Vagina (tissue), 2 donors: ENCODE measurements at places on chromosomes 6 and 20.

DNA sequence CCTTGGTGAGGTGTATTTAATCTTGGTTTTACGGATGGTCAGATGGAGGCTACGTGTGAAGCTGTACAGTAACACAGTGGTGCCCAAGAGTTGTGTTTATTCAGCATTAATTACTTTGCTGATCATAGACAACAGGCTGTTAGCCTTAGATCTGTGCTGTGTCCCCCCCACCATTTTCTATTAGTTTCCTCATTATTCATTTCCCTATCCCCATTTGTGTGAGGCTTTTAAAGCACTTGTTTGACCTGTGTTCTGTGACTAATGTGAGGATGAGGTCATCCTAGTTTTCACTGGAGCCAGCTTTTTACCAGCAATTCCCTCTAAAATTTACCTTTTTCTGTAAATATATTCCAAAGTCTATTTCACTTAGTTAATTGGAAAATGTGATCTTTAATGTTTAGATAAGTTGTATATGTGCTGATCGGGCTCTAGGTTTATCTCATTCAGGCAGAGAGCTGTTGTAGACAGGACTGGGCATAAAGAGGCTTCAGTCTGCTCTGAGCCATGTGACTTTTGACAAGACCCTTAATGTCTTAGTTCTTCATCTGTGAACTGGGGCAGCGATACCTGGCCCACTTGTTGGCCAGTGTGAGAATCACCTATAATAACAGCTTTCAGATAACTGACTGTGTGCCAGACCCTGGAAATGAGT lies 8.4 kb downstream of the MAPRE1 start:
- H3K4me3 ChIP-seq, result no peak overlapping the region
- DNase-seq, result no peak
- H3K27me3 ChIP-seq, result no peaks in the 10 kb centered on the region

- no peak overlapping the region for H3K27ac ChIP-seq
- H3K27me3 ChIP-seq, result no peaks in the 10 kb centered on the region
- no peak for DNase-seq
- H3K4me1 ChIP-seq, result no peaks in the 10 kb centered on the region
- no peak overlapping the region for H3K4me3 ChIP-seq
- no peaks in the 10 kb centered on the region for H3K36me3 ChIP-seq
These were observed 59.9 kb upstream of the TINAG start for GRCh38 chr6:54248319-54248718.

DNA sequence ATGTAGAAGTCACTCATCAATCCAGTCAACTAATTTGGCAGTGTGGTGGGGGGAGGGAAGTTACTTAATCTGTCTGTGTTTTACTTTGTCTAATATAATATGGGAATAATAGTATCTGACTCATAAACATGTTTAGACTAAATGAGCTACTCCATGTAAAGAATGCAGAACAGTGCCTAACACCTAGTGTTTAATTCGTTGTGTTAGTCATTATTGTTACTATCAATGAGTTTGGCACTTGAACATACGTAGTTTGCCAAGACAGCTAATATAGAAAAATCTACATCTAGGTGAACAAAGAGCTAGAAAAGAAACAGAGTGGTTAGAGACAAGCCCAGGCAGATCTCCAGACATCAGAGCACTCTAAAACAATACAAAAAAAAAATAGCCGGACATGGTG lies 49.1 kb downstream of the IRAK1BP1 start:
- H3K4me3 ChIP-seq, result no peak overlapping the region
- H3K27me3 ChIP-seq, result no peaks in the 10 kb centered on the region
- DNase-seq, result no peak
- H3K4me1 ChIP-seq, result peaks cover 7% of the 10 kb centered on the region
- H3K27ac ChIP-seq, result no peak overlapping the region
- no peaks in the 10 kb centered on the region for H3K36me3 ChIP-seq

GRCh38 chr6:133474516-133474915 lies 233.4 kb downstream of the EYA4 start:
- no peaks in the 10 kb centered on the region for H3K27me3 ChIP-seq
- H3K27ac ChIP-seq, result no peak overlapping the region
- H3K4me1 ChIP-seq, result no peaks in the 10 kb centered on the region
- no peaks in the 10 kb centered on the region for H3K36me3 ChIP-seq
- no peak overlapping the region for H3K4me3 ChIP-seq

GRCh38 chr6:32439602-32440214 lies at the start of gene HLA-DRA:
Gene HLA-DRA (plus strand): TSS chr6:32439887. CDS start chr6:32439951, 64 bp downstream.
- peak within 1 kb of the TSS; percentile 29 for H3K4me3 ChIP-seq
- H3K27ac ChIP-seq, result peak within 1 kb of the TSS; percentile 43
- no peaks in the 10 kb centered on the region for H3K27me3 ChIP-seq

- H3K27me3 ChIP-seq, result no peaks in the 10 kb centered on the region
- no peaks in the 10 kb centered on the region for H3K36me3 ChIP-seq
- H3K4me1 ChIP-seq, result peaks cover 61% of the 10 kb centered on the region
- H3K4me3 ChIP-seq, result peak overlapping the region; percentile 55
These were observed 3.4 kb upstream of the TUBB2B start for GRCh38 chr6:3230900-3231246.

DNA sequence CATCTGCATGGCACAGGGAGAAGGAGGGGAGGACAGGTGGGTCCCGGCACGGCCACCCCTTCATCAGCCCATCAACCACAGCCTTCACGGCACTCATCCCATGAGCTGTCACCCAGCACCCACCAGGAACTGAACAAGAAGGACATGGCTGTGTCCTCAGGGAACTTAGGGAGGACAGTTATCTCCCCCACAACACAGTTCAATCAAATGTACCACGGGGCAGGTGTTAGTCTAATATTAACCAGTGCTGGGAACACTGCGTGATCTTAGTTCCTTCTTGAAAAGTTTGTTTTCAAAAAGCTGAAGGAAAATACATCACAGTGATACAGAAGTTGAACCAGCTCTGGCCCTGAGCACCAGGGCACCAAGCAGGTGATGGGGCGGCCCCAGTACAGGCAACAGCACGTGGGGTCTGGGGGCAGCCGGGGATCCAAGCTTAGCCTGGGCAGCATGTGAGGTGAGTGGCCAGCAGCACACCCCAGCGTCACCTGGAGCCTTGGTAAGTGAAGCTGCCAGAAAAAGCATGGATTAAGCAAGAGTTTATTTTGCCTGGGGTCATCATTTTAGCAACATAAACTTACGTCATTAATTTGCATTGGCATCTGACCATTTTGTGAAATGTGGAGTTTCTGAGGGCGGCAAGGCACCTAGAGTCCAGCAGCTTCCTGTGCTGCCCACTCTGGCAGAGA lies 35.5 kb upstream of the AFDN start:
- no peak overlapping the region for H3K27ac ChIP-seq
- DNase-seq, result no peak
- H3K36me3 ChIP-seq, result no peaks in the 10 kb centered on the region
- no peaks in the 10 kb centered on the region for H3K27me3 ChIP-seq
- peaks cover 3% of the 10 kb centered on the region for H3K4me1 ChIP-seq
- no peak overlapping the region for H3K4me3 ChIP-seq

DNA sequence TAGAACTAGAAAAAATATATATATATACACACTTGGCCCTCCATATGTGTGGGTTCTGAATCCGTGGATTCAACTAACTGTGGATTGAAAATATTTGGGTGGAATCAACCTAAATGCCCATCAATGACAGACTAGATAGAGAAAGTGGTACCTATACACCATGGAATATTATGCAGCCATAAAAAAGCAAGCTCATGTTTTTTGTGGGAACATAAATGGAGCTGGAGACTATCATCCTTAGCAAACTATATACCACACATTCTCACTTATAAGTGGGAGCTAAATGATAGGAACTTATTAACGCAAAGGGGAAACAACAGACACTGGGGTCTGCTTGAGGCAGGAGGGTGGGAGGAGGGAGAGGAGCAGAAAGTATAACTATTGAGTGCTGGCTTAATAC lies 28.0 kb downstream of the OR2A4 start:
- no peaks in the 10 kb centered on the region for H3K36me3 ChIP-seq
- H3K4me3 ChIP-seq, result no peak overlapping the region
- H3K27ac ChIP-seq, result no peak overlapping the region
- H3K27me3 ChIP-seq, result no peaks in the 10 kb centered on the region

DNA sequence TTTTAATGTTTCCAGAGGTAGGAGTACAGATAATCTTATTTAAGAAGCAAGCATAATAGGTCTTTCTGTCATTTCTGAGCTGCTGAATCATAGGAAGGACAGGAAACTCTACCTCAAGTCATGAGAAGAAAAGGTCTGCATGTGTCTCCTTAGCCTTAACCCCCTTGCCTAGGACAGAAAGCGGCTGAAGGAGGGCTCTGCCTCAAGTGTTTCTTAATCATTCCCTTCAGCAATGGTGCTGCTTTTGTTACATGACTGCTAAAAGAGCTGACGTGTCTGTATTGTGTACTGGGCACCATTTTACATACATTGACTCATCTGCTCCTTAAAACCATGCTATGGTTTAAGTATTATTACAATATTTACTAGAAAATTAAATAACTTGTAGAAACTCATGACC lies 564.0 kb upstream of the AGPAT4 start:
- no peak overlapping the region for H3K4me3 ChIP-seq
- no peak overlapping the region for H3K27ac ChIP-seq
- H3K4me1 ChIP-seq, result no peaks in the 10 kb centered on the region
- no peak for DNase-seq
- no peaks in the 10 kb centered on the region for H3K36me3 ChIP-seq

- no peak overlapping the region for H3K4me3 ChIP-seq
- H3K27ac ChIP-seq, result no peak overlapping the region
- DNase-seq, result no peak
- no peaks in the 10 kb centered on the region for H3K27me3 ChIP-seq
- H3K4me1 ChIP-seq, result peaks cover 16% of the 10 kb centered on the region
These were observed 9.1 kb downstream of the CEBPB start for GRCh38 chr20:50199703-50200102.

DNA sequence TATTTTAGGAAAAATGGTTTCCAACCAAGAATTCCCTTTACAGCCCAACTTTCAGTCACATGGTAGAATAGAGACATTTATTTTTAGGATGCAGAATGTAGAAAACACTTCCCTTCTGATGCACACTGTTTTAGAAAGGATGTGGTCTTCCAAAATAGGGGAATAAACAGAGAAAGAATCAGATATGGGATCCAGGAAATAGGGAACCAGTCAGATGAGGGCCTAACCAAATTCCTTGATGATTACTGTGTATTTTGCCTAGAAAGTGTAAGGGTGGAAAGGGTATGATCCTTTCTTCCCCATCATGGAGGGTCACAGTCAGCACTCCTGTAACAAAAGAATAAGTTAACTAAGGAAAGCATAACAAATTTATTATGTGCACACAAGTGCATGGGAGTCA lies 27.4 kb downstream of the SLX4IP start:
- no peak overlapping the region for H3K4me3 ChIP-seq
- no peaks in the 10 kb centered on the region for H3K36me3 ChIP-seq
- H3K27me3 ChIP-seq, result no peaks in the 10 kb centered on the region
- H3K4me1 ChIP-seq, result peaks cover 15% of the 10 kb centered on the region

DNA sequence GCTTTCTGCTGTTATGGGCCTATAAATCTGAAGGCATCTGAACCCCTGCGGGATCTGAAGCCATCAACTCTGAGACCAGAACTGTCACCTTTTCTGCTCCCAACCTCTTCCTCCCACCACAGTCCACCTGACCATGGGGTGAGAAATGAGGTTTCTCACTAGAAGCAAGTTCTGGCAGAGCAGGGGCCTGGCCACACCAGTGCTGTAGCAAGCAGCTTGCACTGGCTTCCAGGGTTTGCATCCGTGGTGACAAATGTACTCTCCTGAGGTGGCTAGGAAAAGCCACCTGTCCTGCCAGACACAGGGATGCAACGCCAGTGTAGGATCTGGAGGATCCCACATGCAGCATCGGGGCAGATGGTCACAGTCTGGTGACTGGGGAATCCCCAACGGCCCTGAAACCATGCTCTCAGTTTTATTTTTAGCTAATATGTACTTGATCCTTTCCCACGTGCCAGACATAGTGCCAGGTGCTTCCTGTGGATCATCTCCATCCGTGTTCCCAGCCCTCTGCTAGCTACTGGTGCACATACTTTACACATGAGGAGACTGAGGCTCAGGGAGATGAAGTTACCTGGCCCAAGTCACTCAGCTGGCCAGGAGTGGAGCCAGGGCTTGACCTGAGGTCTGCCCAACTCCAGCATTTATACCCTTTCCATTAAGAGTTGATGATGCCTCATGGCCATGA lies 122.1 kb upstream of the SPACA1 start:
- no peaks in the 10 kb centered on the region for H3K27me3 ChIP-seq
- no peaks in the 10 kb centered on the region for H3K36me3 ChIP-seq
- H3K4me3 ChIP-seq, result no peak overlapping the region
- no peak for DNase-seq

- no peaks in the 10 kb centered on the region for H3K27me3 ChIP-seq
- H3K4me1 ChIP-seq, result peaks cover 91% of the 10 kb centered on the region
- H3K27ac ChIP-seq, result no peak overlapping the region
These were observed 13.2 kb downstream of the QKI start for GRCh38 chr6:163427498-163428254.

- H3K4me1 ChIP-seq, result no peaks in the 10 kb centered on the region
- H3K36me3 ChIP-seq, result no peaks in the 10 kb centered on the region
- no peak overlapping the region for H3K4me3 ChIP-seq
- H3K27ac ChIP-seq, result no peak overlapping the region
- DNase-seq, result no peak
These were observed 592.3 kb downstream of the PKHD1 start for GRCh38 chr6:51495096-51495495.

GRCh38 chr6:125312478-125312877 lies 10.7 kb upstream of the HDDC2 start:
- H3K4me3 ChIP-seq, result no peak overlapping the region
- H3K36me3 ChIP-seq, result no peaks in the 10 kb centered on the region
- no peaks in the 10 kb centered on the region for H3K27me3 ChIP-seq
- no peak overlapping the region for H3K27ac ChIP-seq
- no peak for DNase-seq

DNA sequence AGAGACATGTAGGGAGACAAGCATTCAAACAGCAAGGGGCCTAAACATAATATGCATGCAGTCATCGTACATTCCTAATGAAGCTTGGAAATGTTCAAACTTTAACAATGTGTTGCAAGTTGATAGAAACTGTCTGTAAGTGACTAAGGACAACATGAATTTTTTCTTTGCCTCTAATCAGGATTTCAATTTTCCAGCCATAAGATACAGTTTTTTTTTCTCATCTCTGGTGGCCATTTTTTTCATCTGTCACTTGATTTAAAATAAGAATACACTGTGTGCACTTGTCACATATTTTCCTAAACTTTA lies 22.2 kb upstream of the MTRF1L start:
- no peaks in the 10 kb centered on the region for H3K36me3 ChIP-seq
- H3K4me1 ChIP-seq, result no peaks in the 10 kb centered on the region
- no peak overlapping the region for H3K4me3 ChIP-seq

- no peaks in the 10 kb centered on the region for H3K36me3 ChIP-seq
- no peak overlapping the region for H3K4me3 ChIP-seq
- H3K4me1 ChIP-seq, result peaks cover 5% of the 10 kb centered on the region
These were observed 296.8 kb upstream of the MARCKS start for GRCh38 chr6:113560376-113560775.

DNA sequence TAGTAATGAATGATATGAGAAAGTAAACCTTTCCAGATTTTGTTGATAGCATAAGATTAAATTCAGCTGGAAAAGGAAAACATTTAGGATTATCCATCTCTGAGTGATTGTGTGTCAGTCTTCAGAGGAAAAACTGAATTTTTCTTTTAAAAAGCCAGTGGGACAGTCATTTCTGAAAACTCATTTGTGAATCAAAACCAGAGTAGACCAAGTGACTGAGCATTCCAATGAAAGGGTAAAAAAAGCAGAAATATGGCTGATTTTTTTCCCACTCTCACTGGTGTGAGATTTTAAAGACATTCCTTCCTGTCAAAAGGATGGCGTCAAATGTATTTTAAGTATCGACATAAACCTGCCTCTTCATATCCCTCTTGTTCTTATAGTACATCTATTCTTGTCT lies 214.0 kb downstream of the GMPR start:
- H3K36me3 ChIP-seq, result no peaks in the 10 kb centered on the region
- no peak overlapping the region for H3K27ac ChIP-seq
- H3K4me1 ChIP-seq, result peaks cover 9% of the 10 kb centered on the region
- H3K27me3 ChIP-seq, result no peaks in the 10 kb centered on the region
- no peak for DNase-seq
- no peak overlapping the region for H3K4me3 ChIP-seq
